ENCODE measurements at places on chromosomes 4 and X.

GRCh38 chr4:122821092-122821491 is 5.5 kb upstream of the FGF2 start:
- no peak for DNase-seq

DNA sequence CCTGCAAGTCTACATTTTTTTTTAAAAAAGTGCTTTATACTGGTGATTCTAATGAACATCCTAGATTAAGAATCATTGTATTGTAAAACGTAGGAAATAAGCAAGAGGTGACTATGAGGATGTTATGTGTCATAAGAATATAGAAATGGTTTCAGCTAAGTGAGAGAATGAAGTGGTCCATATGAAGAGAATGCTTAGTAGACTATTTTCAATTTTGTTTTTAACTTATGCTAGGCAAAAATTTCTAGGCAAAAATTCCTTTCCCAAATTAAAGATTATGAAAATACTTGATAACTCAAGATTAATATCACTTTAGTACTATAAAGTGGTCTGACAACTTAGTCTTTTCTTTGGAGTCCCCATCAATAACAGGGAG is 825 bp downstream of the DYNLT3 start:
- no peak for DNase-seq

- no peak for DNase-seq
Observed at GRCh38 chr4:101191302-101192098, 155.8 kb downstream of the PPP3CA start.

DNA sequence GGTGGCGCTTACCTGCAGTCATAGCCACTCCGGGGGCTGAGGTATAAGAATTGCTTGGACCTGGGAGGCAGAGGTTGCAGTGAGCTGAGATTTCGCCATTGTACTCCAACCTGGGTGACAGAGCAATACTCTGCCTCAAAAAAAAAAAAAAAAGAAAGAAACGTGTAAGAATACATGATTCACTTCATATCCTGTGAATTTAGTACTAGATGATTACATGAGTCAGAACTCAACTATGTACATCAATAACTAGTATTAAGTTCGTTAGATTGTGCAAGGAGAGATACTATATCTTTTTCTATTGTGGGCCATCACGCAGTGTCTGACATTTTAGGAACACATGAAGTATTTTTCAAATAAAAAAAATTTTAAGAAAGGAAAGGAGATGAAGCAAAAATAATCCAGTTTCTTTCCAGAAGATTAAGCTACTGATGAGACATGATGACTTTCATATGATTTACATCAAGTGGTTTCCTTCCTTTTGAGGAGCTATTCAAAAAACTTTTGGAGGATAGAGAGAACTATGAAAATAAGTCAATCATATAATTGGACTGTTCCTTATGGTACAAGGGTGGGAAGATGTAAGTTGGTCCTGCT is 64.7 kb upstream of the EXOC1L start:
- no peak for DNase-seq

- DNase-seq, result no peak
Observed at GRCh38 chrX:40508560-40508959, 72.2 kb upstream of the ATP6AP2 start.

- DNase-seq, result no peak
Observed at GRCh38 chr4:77432717-77433417, 172.8 kb upstream of the CXCL13 start.

DNA sequence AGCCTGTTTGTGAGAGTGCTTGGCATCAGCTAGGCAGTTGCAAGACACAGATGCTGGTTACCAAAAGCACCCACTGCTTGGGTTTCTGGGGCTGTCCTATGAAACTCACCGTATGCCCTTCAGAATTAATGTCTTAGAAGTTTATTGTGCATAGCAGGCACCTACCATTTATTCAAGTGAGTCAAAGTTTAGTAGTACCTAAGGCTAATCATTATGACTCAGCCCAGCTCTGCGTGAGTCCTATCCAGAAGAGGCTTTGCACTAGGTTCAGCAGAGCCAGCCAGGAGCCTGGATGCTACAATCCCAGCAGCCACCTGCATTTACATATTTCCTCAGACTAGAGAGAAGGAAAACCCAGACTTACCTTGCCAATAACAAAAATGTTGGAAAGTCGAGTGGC is 4.2 kb downstream of the RPS4X start:
- DNase-seq, result no peak

DNA sequence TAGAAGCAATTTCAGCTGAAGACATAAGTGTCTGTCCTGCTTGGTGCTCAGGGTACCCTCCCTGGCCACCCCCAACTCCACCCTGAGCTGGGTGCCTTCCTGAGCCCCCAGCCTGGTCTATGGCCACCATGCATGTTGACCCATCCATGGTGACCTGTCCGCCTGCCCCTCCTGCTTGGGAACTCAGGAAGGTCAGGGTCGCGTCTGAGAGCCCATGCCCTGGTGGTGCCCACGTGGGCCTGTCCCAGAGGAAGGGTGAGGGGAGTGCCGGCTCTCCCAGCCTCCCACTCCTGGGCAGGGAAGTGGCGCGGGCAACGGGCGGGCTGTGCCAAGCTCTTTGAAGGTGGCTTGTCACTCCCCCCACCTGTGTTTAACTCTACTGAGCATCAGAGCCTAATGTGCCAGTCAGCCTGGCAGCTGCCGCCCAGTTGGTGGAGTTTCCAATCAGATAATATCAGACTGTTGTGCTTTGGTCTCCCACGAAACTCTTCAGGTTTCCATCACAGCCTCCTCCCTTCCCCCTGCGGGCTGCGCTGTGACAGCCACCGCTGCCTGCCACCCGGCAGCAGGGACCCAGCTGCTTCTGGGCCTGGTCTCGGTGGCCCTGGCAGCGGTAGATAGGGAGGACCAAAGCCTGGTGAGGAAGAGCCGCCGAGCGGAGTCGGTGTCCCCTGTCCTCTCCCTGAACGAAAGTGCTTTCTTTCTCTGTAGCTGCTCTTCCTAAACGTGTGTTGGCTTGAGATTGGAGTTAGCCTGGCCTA is 4.8 kb downstream of the SH3BP2 start:
- DNase-seq, result peak; percentile 49

- no peak for DNase-seq
Observed at GRCh38 chr4:28536124-28536523, 1675.5 kb downstream of the STIM2 start.

- no peak for DNase-seq
Observed at GRCh38 chrX:68396953-68397352, 36.3 kb downstream of the OPHN1 start.

DNA sequence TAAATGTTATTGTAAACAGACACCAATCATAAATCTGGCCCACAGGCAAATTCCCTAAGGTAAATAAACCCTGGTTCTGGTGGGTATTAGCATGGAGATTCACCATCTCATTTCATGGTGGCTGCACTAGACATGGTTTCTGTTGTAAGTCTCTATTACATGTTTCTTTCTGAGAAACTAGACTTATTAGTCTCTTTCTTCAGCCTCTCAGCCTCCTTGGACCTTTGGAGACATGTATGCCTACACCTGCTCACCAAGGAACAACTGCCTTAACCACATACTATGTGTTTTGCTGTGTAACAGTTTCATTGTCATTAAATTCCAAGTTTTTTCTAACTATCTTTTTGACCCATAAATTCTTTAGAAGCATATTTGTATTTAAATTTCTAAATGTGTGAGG is 13.1 kb downstream of the DDIT4L start:
- DNase-seq, result no peak

- no peak for DNase-seq
Observed at GRCh38 chr4:822361-823175, 3.4 kb downstream of the CPLX1 start.

DNA sequence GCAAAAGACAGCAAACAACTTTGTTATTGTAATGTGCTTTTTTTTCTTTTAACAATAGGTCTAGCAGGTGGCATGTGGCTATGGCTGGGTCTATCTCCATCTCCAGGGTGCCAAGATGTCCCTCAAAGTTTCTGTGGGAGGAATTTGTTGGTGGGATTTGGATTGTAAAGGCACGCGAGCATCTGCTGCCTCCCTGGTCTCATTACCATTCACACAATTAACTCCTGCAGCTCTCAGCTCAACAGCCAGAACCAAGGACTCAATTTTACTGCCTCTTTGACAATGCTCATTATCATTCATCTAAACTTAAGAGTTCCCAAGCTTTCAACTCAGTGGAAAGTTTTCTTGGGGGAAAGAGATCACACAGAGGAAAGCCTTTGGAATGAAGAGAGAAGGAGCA is 10.9 kb upstream of the PCDH18 start:
- no peak for DNase-seq

DNA sequence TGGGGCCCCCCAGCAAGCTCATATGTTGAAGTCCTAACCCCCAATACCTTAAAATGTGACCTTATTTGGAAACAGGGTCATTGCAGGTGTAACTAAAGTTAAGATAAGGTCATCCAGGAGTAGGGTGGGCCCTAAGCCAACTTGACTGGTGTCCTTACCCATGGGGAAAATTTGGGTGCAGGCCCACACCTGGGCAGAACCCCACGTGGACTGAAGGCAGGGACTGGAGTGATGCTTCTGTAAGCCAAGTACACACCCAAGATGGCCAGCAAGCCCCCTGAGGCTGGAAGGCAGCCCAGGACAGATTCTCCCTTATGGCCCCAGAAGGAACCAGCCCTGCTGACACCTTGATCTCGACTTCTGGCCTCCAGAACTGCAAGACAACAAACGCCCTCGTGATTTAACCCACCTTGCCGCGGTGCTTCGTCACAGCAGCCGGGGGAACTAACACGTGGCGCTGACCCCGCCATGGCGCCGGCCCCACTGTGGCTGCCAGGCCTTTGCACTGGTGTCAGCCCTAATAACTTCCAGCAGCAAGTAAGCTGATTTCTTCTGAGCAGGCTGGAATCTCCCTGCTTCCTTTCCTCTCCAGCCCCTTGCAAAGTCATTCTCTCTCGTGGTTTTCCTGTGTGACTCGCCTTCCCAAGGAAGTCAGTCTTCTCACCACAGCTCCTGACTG is 23.2 kb upstream of the MXD4 start:
- no peak for DNase-seq

- no peak for DNase-seq
Observed at GRCh38 chr4:2756691-2757350, 685 bp upstream of the TNIP2 start.

DNA sequence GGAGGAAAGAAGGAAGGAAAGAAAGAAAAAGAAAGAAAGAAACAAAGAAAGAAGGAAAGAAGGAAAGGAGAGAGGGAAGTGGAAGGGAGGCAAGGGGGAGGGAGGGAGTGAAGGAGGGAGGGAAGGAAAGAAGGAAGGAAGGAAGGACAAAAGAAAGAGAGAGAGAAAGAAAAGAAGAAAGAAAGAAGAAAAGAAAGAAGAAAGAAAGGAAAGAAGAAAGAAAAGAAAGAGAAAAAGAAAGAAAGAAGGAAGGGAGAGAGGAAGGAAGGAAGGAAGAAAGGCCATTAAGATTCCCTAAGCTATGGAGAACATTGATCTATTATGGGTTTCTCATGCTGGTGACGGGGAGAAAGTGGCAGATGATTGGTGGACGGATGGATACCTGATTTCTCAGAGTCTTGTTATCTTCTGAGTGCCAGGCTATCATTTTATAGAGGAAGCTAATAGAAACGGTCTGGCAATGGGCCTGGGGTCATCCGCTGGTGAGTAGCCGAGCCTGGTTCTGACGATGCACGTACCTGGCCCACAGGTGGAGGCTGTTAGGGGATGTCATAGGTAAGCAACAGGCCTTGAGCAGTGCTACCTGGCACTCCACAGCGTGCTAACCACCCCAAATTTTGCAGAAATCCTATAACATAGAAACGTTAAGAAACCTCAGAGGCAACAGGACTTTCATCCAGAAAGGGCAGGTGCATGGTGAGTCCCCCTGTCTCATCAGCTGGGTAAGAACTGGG is 142.9 kb downstream of the SHOX start:
- DNase-seq, result no peak

- DNase-seq, result no peak
Observed at GRCh38 chrX:134794692-134795091, 136.4 kb upstream of the PLAC1 start.

DNA sequence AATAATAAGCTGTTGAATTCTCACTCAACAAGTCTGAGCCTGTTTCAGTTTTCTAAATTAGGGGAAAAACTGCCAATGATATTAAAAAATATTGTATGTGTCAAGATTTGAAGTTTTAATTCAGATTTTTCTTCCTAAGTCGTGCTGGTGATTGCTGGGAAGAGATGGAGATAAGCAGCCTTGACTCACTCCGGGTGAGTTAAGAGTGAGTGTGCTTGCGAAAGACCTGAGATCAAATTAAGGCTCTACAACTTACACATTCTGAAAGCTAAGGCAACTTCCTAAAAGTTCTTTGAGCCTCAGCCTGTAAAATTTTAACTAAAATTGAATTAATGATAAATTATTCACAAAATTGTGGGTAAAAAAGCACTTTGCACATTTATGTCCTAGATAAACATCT is 1441.2 kb downstream of the PCDH7 start:
- no peak for DNase-seq

DNA sequence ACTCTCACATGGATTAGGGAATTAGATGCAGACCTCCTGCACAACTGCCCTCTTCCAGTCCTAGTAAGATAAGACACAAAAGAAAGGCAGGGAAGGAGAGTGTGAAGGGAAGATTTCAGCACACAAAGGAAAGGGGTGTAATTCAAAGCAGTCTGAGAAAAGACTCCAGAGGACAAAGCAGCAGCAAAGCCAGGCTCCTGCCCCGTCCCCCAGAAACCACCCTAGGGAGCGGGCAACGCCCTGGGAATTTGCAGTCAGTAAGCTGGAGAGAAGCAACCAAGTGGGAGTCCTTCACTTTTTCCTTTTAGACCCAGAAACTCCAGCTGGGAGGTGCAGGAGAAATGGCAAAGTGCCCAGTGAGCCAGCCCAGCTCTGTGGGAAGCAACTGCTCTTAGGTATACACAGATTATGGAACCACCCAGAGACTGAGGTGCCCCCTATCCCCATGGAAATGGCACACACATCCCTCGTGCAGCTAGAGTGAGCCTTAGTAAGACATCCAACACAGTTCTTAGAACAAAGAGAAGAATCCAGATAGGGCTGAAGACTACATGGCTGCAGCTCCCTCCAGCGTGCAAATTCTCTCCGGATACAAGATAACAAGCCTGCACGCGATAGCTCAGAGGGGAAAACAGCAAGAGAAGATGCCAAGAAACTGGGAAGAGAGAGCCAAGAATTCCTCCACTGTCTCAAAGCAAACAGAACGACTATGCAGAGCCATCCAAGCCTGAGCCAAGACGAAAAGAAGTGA is 26.5 kb upstream of the IRAK1 start:
- no peak for DNase-seq

- DNase-seq, result peak; percentile 75
Observed at GRCh38 chrX:131812847-131813825, 210.0 kb upstream of the STK26 start.

GRCh38 chrX:39144956-39145355 is 343.7 kb downstream of the MID1IP1 start:
- DNase-seq, result no peak

GRCh38 chr4:153341575-153342090 is 2.9 kb upstream of the MND1 start:
- no peak for DNase-seq

- DNase-seq, result no peak
Observed at GRCh38 chr4:61614231-61614630, 414.1 kb downstream of the ADGRL3 start.

GRCh38 chrX:40329616-40330015 is 231.9 kb upstream of the BCOR start:
- DNase-seq, result no peak

DNA sequence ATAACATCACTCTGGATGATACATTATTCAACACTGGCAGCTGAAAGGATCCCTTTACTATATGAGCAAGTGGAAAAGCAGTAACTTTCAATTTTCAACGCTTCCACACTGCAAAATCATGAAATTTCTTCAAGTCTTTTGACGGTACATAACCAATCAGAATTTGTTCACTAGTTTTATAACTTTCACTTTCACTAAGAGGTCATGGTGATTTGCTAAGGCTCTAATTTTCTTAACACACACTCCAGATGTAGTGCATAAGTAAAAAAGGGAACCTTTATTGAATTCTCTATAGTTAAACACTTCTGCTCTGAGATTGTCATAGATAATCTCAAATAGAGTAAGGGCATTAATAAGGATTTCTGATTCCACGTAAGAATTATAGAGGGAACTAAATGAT is 4.1 kb downstream of the ARMCX2 start:
- no peak for DNase-seq
